Skeletal muscle tissue (tissue), 5 donors: ENCODE measurements at places on chromosomes 2 and 18. TPM values are rescaled to one million over a fixed set of nuclear protein-coding genes. Genes with fewer than 3 reads are reported as not detected.

NDC80 gene
- total RNA-seq = 6.8 TPM

SLC23A3 gene
- 0.52 TPM for total RNA-seq

FAM237A gene
- not detected for total RNA-seq

CHRND gene
- 32.9 TPM for total RNA-seq

SPC25 gene
- 3.7 TPM for total RNA-seq

NT5DC4 gene
- total RNA-seq = not detected
